ENCODE measurements at places on chromosomes 2 and 18. TPM values are rescaled to one million over a fixed set of nuclear protein-coding genes. Genes with fewer than 3 reads are reported as not detected.

- DNase-seq: no peak
These were observed 71.0 kb upstream of the RBMS1 start for GRCh38 chr2:160564591-160564990.

DNA sequence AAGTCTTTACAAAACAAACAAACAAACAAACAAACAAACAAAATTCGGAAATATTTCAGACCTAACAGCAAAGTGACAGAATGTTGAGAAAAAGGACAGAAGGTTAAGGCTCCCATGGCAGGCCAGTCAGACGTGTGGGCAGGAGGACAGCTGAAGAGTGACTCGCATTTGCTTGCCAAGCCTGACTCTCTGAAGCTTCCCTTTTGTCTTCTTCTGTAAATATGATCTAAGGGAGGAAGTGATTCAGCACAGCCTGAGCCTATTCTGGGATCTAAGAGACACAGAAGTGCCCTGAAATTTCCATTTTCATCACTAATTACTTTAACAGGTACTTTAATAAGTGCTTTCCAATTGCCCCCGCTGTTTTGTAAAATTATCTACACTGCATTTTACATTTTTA, 134.0 kb upstream of the LYPD1 start:
- DNase-seq: no peak

DNA sequence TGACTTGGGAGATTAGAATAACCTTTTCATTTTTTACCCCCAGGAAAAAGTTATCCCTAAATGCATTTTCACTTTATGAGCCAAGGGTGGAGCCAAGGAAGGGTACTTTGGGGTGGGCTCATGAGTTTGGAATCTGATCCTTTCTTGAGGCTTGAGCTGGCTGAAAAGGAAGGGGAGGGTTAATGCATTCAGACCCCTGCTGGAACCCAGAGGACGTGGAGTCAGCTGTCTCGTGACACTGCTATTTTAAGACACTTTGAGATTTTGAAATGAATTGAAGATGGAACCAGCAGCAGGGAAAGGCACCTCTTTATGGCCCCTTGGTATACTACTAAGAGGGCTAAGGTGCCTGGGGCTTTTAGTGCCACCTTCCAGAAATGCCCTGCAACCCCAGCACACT, 90.4 kb downstream of the MARCHF4 start:
- DNase-seq: no peak

DNA sequence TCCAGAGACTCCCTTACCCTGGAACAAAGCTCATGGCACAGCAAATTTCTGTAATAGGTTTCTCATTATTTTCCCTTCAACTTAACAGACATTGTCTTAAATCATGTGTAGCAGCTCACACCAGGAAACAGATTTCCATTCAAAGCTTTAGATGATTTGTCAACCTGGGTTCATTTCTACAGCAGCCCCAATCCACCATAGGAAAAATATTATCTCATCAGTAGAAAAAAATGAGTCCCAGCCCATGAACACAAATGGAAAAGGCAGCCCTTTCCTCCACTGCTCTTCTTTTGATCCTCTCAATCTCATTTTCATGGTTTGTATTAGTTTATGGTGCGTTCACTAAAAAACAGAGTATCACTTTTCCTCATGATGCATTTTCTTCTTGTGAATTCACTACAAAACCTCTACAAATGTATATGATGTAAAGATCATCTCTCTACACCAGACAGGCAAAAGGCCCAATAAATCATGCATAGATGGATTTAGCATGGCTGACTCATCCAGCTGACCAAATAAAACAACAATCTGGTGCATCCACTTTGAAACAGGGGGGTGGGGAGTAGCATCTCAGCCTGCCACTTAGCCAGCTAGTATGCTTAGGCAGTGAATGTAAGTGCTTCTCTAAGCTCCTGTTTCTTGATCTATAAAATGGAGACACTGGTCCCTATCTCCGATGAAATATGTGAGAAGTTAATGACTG, 78.6 kb downstream of the SATB2 start:
- no peak for DNase-seq

DLGAP1 gene
- polyA plus RNA-seq: not detected

Measured in immature natural killer cell (primary cell).